ENCODE measurements at places on chromosomes 4 and X.

DNA sequence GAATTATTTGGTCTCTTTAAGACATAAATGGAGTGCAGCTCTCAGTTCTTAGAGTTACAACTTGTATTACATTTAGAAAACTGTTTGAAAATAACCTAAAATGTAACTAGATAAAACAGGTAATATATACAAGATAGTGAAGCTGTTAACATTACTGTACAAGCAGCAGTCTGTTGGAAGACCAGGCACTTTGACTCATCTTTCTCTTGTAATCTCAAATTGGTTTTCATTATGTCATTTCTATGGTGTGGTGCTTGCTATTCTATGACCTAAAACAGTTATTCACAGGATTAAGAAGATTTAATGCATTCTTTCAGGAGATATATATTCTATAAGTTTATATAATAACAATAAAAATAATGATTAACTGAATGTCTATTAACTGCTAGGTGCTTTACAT lies 282.5 kb upstream of the PITX2 start:
- DNase-seq = no peak

DNA sequence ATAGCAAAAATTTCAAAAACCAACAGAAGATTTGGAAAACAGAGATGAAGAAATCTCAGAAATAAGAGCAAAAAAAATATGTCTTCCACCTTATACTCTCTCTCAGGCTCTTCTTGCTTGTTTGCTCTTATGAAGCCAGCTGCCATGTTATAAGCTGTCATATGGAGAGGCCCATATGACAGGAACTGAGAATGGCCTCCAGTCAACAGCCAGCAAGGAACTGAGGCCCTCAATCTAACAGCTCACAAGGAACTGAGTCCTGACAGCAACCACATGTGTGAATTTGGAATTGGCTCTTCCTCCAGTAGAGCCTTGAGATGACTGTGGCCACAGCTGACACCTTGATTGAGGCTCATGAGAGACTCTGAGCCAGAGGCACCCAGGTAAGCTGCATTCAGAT lies 51.3 kb upstream of the MAOA start:
- DNase-seq = no peak

DNA sequence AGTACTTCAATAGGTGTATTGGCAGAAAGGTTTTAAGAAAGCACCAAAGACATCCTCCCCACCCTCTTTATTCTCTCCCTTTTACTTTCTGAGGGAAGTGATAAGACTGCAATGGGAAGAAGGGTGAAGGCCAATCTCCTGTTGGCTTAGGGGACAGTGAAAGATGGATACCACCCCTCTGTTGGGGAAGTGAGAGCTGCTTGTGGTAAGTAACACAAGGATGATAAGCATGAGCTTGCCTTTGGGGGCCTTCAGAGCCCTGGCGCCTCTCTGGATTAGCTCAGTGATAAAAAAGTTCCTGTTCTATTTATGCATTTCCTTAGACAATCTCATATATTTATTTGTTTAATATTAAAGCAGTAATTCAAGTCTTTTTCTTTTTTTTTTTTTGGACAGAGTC lies 5.2 kb upstream of the KLF8 start:
- DNase-seq = no peak

DNA sequence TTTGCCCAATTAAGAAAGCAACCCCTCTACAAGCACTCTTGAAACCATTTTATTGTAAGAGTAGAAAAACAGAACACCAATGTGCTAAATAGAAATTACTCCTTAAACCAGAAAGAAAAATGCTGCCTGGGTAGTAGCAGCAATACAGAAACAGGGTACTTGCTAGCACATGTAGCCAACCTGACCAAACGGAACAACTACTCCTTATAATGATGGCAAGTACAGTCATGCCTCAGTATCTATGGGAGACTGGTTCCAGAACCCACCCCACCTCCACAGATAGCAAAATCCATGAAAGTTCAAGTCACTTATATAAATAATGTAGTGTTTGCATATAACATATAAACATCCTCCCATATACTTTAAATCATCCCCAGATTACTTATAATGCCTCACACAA lies 168.8 kb downstream of the ATRX start:
- no peak for DNase-seq
